ENCODE measurements at places on chromosomes 11 and 22.

GRCh38 chr11:5013012-5013411 lies 18.4 kb downstream of the OR51L1 start:
- DNase-seq, result no peak

DNA sequence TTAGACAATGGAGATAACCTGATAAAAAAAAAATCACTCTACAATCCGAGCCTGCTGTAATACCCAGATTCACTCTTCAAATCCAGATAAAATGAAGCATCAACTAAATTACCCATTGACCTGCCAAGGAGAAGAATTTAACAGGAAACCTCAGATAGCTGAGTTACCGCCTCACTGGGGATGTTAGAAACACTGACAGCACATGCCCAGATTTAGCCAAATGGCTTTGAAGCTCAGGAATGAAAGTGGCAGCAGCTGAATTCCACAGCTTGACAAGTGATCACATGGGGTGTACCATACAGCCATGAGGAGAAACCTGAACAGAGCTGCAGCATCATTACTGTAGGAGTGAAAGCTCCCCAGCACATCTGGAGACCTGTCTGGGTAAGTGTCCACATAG lies 807.6 kb downstream of the DLG2 start:
- no peak for DNase-seq

DNA sequence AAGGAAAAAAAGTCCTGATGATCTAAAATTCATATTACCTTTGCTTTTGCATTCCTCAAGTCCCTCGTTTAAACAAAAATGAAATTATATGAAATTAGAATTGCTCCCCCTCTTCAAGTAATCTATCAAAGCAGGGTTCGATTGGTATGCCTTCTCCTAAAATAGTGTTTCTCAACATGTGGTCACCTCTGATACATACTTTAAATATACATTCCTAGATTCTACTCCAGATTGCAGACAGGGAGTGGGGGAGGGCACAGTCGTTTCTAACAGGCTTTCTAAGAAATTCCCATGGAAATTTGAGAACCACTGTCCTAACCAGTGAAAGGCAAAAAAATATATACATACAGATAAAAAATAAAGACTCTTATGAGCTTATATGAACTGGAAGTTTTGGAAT lies 22.6 kb upstream of the IRAG1 start:
- no peak for DNase-seq

DNA sequence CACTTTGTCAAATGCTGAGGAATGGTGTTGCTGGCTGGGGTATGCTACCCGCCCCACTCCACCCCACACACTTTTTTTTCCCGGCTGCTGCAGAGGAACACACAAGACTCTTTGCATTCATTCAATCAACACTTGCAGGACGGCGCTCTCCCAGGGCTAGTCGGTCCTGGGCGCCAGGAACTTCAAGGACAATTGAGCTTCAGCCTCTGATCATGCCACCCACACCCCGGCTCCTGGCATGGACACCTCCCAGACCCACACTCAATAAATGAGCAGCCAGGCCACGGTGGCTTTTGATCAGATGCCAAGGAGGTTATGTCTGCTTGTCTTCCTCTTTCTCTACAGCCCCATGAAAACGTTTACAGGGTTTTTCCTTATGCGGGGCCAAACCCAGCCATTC lies 19.8 kb downstream of the TPST2 start:
- no peak for DNase-seq

- no peak for DNase-seq
Measured at GRCh38 chr11:61555051-61555969, 25.6 kb downstream of the SYT7 start.

DNA sequence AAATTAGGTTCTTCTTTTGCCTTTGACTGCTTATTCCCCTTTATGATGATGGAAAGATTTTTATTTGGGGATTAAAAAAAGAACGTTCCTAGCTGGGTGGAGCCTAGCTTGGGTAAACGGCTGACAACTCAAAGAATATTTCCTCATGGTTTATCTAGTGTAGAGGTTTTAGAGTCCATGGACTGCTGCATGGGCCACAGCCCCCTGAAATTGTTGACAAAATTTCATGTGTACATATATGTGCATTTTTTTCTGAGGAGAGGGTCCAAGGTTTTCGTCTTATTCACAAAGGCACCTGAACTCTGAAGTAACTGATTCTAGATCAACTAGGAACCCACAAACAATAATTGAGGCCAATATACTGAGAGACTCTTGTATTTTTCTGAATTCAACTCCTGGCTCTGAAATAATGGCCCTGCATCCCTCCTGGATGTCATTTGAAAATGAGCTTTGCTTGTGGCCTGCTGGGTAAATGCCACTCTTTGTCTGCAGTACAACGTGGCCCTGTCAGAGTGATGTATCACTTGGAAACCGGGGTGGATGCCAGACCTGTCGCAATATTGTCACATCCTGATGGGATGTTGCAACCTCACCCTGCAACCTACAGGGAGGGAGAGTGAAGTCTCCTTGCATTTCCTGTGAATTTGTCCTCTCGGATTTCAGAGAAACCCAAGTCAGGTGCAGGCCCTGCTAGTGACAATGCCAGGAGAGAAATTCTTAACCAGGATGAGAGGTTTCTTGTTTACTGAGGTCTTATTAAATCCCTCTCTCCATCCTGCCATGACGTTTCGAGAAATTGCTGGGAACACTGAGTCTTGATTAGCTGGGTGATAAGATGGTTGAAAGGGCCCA lies 33.8 kb downstream of the EHF start:
- no peak for DNase-seq

DNA sequence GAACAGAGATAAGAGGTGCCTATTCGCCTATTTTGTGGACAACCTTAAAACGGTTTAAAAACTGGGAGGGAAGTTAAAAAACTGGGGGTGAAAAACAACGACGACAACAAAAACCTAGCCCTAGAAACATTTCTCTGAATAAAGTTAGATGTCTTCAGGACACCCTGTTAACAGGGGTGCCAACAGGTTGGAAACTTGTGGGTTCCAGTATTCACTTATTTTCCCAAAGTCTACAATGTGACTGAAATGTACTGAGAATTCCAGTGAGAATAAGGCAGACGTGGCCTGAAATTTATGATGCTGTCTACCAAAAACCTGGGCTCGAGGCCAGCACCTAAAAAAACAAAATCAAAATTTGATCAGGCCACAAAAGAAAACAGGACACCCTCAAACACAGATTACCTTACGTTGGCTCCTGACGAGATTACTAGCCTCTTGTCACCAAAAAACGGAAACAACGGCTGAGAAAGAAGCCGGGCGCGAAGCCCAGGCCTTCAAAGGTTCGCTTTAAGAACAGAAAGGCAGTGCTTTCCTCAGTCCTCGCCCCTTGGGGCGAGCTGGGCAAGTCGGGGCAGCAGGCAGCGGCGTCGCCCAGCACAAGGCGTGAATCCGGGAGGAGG lies 906 bp downstream of the CCDC90B start:
- DNase-seq, result no peak

- DNase-seq, result no peak
Measured at GRCh38 chr11:128879817-128880216, 11.3 kb upstream of the KCNJ5 start.

DNA sequence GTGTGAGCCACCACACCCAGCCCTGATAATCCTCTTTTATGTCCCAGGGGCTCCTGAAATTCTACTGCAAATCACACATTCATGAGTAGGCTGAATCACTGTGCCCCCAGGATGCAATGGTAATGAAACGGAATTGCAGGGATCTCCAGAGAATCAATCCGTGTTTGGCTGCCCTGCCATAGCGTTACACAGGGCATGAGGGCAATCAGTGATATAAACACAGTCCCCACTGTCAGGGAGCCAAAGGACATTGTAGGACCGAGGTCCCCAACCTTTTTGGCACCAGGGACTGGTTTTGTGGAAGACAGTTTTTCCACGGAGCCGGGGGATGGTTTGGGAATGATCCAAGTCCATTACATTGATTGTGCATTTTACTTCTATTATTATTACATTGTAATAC lies 9.0 kb upstream of the PLA2G6 start:
- no peak for DNase-seq

- DNase-seq, result no peak
Measured at GRCh38 chr11:109998921-109999320, 94.3 kb upstream of the ZC3H12C start.

GRCh38 chr11:113865873-113866272 lies 9.5 kb downstream of the USP28 start:
- no peak for DNase-seq

DNA sequence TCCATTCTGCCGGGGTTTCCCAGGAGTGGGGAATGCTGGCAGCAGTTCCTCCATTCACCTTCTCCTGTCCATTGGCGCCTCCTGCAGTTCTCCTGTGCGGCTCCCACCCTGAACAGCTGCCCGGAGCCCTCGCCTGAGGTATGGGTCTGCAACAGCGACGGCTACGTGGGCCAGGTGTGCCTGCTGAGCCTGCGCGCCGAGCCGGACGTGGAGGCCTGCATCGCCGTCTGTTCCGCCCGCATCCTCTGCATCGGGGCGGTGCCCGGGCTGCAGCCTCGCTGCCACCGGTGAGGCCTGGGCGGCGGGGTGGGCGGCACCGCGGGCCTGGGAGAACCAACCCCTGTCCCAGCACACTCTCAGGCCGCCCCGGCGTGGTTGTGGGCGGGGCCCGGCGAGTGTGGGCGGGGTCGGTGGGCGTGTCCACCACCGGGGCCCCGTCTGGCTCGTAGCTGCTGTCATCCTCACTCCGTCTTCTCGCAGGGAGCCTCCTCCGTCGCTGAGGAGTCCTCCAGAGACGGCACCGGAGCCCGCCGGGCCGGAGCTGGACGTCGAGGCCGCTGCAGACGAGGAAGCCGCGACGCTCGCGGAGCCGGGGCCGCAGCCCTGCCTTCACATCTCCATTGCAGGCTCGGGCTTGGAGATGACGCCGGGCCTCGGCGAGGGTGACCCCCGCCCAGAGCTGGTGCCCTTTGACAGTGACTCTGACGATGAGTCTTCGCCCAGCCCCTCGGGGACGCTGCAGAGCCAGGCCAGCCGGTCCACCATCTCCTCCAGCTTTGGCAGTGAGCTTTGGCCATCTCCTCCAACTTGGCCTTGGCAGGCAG lies 14.0 kb upstream of the RELT start:
- no peak for DNase-seq

DNA sequence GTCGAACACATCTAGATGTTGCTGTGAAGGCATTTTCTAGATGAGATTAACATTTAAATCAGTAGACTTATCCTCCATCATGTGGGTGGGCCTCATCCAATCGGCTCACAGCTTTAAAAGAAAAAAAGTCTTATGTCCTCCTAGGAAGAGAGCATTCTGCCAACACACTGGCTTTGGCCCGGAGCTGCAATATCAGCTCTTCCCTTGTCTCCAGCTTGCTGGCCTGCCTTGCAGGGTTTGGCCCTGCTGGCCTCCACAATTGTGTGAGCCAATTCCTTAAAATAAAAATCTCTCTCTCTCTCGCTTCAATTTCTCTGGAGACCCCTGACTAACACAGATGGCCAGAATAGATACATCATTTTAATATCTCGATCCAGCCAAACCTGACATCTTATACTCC lies 13.1 kb upstream of the ABCC8 start:
- no peak for DNase-seq

GRCh38 chr22:30246814-30247376 lies 336 bp upstream of the LIF start:
- DNase-seq, result peak; percentile 40

DNA sequence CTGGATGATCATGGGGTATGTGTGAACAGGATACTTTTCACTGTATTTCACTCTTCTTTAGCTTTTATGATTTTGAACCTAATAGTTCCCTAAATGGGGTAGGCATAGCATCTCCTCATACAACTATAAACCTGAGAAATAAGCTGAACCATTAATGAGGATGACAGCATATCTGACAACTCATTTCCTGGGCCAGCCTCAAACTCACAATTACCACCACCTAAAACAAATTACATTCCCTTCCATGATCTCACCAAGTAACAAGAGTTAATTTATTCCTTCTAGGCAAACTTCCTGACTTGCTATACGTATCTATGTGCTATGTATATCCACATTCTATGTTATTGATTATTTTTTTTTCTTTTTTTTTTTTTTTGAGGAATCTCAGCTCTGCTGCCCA lies 23.0 kb downstream of the SIK3 start:
- no peak for DNase-seq

- peak; percentile 60 for DNase-seq
Measured at GRCh38 chr22:29313126-29313575, 2.3 kb downstream of the RASL10A start.

DNA sequence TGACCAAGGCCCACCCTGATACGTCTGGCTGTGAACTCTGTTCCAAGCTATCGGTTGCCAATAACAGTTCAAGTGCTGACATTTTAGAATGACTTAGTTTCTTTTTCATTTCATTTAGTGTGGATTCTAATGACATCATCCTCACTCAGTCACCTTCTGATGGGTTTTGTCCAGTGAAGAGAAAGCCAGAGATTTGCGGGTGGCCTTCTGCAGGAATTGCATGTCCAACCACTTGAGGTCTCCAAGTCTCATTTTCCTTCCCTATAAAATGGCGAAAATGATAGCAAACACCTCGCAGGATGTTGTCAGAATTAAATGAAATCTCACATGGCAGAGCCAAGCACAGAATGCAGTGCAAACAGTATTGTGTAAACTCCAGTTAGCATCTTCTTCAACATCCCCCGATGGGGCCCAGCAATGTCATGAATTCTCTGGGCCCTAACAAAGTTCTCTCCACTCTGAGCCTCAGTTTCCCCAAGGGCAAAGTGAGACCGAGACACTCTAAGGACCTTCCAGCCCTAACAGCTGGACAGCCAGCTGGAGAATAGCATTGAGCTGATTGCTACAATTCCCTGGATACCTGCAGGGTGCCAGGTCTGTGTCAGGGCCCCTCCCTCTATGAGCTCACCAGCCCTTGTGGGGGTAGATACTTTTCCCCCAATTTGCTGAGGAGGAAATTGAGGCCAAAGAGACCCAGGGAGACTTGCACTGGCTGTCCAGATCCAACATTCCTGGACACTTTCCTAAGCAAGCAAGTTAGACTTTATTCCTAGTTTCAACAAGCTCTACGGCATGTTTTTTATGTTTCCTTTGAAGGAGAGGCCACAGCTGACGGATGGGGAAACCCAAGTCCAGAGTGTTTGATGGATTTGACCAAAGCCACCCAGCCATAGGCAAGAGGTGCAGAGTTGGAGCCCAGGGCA lies 286.7 kb downstream of the MN1 start:
- DNase-seq, result no peak

GRCh38 chr11:109775686-109776085 lies 317.5 kb upstream of the ZC3H12C start:
- DNase-seq, result no peak

DNA sequence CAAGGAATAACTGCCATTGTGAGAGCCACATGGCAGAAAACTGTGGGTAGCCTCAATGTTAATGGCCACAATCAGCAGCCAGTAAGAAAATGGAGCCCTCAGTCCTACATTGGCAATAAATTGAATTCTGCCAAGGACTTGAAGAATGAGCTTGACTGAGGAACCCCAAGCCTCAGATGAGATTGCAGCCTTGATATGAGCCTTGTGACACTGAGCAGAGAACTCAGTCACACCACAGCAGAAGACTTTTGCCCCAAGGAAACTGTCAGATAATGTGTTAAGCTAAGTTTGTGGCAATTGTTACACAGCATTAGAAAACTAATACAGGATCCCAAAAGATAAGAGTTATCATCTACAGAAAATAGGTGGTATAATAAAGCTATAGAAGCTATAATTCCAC lies 2.4 kb upstream of the TTC17 start:
- no peak for DNase-seq
